ENCODE measurements at places on chromosomes 4 and X. TPM values are rescaled to one million over a fixed set of nuclear protein-coding genes. Genes with fewer than 3 reads are reported as not detected.

Gene AMBN
- not detected for total RNA-seq

DNA sequence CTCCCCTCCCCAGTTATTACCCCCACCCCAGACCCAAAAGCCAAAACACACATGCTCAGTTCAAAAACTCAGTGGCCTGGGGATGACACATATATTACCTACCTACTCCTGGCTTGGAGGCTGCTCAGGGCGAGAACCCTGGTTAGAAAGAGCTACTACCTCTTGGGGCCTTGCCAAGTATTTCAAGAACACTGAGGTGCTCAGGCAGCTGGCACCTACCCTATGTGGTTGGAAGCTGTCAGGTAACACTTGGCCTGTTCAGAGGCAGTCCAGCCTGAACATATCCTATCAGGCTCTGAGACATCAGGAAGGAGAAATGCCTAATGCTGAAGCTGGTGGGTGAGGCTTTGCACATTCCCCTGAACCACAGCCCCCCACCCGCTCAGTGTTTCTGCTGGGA lies 4.9 kb downstream of the BCAP31 start:
- H3K27me3 ChIP-seq: no peaks in the 10 kb centered on the region
- H3K27ac ChIP-seq: peak overlapping the region; percentile 6
- no peak for DNase-seq
- H3K4me1 ChIP-seq: peaks cover 8% of the 10 kb centered on the region
- peaks cover 14% of the 10 kb centered on the region for H3K36me3 ChIP-seq

DNA sequence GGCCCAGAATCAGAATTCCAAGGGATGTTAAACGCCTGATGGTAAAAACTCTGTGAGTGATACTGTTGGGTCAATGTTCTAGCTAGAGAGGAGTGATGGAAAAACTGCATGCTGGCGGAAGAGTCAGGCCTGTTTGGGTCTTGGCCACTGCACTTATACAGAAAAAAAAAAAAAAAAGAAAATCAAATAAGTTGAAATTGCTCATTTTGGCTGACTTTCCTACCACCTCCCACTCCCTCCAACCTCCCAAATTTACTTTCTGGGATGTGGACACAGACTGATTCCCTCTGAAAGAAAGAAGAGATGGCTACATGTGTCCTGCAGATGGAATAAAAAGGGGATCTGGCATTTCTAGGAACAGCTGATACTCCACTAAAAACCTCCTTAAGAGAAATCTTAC lies 234.1 kb upstream of the GIMD1 start:
- no peak overlapping the region for H3K27ac ChIP-seq
- no peak for DNase-seq
- no peak overlapping the region for H3K4me3 ChIP-seq
- H3K4me1 ChIP-seq: no peaks in the 10 kb centered on the region

Gene P2RY8
- total RNA-seq: 2.8 TPM

Gene ARMCX1
- total RNA-seq: 50.9 TPM

Gene PAK3
- 1.1 TPM for total RNA-seq

Gene FREM3
- total RNA-seq: 0.12 TPM

DNA sequence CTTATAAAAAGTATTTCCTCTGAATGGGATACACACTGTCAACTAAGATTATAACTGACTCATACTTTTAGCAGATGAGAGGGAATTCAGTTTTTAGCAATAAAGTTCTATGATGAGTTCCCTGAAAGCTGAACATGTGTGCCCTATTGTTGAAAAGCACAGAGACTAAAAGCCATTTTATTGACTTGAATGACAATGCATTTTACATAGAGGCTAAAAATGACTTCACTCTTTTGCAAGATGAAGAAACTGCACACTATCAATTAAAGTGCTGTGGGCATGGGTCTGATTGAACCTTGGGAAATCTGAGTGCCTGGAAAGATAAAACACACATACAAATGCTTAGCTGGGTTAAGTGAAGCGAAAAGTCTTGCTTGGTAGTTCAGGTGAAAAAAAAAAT lies 633.4 kb downstream of the PDHA2 start:
- no peaks in the 10 kb centered on the region for H3K36me3 ChIP-seq
- DNase-seq: no peak
- H3K4me3 ChIP-seq: no peak overlapping the region
- H3K27me3 ChIP-seq: no peaks in the 10 kb centered on the region
- no peak overlapping the region for H3K27ac ChIP-seq
- no peaks in the 10 kb centered on the region for H3K4me1 ChIP-seq

Gene NSG1
- total RNA-seq: 2.4 TPM

GRCh38 chrX:20680998-20681397 lies 414.3 kb upstream of the RPS6KA3 start:
- no peaks in the 10 kb centered on the region for H3K27me3 ChIP-seq
- H3K4me3 ChIP-seq: no peak overlapping the region
- DNase-seq: no peak

Gene DKK2
- total RNA-seq: 16.1 TPM

GRCh38 chr4:127505203-127505602 lies 127.6 kb upstream of the INTU start:
- no peaks in the 10 kb centered on the region for H3K36me3 ChIP-seq
- DNase-seq: peak; percentile 95
- no peaks in the 10 kb centered on the region for H3K27me3 ChIP-seq
- H3K27ac ChIP-seq: no peak overlapping the region
- no peak overlapping the region for H3K4me3 ChIP-seq

- H3K36me3 ChIP-seq: no peaks in the 10 kb centered on the region
- peaks cover 19% of the 10 kb centered on the region for H3K27me3 ChIP-seq
- no peak overlapping the region for H3K4me3 ChIP-seq
- no peak for DNase-seq
- H3K27ac ChIP-seq: no peak overlapping the region
Observed at GRCh38 chrX:111581086-111581485, 69.6 kb downstream of the SERTM2 start.

- no peaks in the 10 kb centered on the region for H3K36me3 ChIP-seq
- no peak overlapping the region for H3K27ac ChIP-seq
Observed at GRCh38 chrX:17922303-17922702, 61.2 kb upstream of the RAI2 start.

GRCh38 chr4:83331956-83332355 lies 2.7 kb downstream of the HPSE start:
- peaks cover 6% of the 10 kb centered on the region for H3K27me3 ChIP-seq
- no peaks in the 10 kb centered on the region for H3K36me3 ChIP-seq
- H3K27ac ChIP-seq: no peak overlapping the region
- peaks cover 3% of the 10 kb centered on the region for H3K4me1 ChIP-seq
- no peak for DNase-seq

DNA sequence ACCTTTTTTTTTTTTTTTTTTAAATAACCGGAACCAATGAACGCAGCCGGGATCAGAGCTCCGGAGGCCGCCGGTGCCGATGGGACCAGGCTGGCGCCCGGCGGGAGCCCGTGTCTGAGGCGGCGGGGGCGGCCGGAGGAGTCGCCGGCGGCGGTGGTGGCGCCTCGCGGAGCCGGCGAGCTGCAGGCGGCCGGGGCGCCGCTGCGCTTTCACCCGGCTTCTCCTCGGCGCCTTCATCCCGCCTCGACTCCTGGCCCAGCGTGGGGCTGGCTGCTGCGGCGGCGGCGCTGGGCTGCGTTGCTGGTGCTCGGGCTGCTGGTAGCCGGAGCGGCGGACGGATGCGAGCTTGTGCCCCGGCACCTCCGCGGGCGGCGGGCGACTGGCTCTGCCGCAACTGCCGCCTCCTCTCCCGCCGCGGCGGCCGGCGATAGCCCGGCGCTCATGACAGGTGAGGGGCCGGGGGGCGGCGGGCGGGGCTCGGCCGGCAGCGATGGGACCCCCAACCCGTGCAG lies 337 bp downstream of the STIM2 start:
- H3K4me3 ChIP-seq: peak overlapping the region; percentile 88
- no peaks in the 10 kb centered on the region for H3K4me1 ChIP-seq
- H3K27me3 ChIP-seq: no peaks in the 10 kb centered on the region

Gene SLC2A9
- total RNA-seq: 18.6 TPM

GRCh38 chrX:54950730-54951375 lies 30.2 kb downstream of the TRO start:
- H3K4me1 ChIP-seq: no peaks in the 10 kb centered on the region
- no peak for DNase-seq
- no peak overlapping the region for H3K4me3 ChIP-seq
- no peaks in the 10 kb centered on the region for H3K27me3 ChIP-seq

DNA sequence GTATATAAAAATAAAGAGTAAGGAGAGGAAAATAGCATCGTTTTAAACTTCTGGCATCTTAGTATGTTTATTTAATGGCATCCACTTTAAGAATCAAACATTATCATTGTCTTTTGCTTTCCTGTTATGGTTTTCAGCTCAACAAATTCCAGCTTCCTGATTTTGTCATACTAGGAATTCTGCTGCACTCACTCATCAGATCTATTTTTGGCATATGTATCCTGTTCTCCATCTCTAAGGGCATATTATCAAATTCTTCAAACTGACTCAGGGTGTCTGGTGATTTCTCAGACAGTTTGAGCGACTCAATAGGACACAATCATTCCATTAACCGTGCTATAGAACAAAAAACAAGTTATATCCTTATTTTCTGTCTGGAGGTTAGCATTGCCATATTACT lies 248.5 kb upstream of the DIAPH2 start:
- H3K4me3 ChIP-seq: no peak overlapping the region
- H3K36me3 ChIP-seq: no peaks in the 10 kb centered on the region
- peaks cover 5% of the 10 kb centered on the region for H3K4me1 ChIP-seq
- peaks cover 8% of the 10 kb centered on the region for H3K27me3 ChIP-seq
- DNase-seq: no peak

Gene SERTM2
- not detected for total RNA-seq

Gene ADH1B
- 364 TPM for total RNA-seq

Gene FRMD7
- total RNA-seq: not detected

DNA sequence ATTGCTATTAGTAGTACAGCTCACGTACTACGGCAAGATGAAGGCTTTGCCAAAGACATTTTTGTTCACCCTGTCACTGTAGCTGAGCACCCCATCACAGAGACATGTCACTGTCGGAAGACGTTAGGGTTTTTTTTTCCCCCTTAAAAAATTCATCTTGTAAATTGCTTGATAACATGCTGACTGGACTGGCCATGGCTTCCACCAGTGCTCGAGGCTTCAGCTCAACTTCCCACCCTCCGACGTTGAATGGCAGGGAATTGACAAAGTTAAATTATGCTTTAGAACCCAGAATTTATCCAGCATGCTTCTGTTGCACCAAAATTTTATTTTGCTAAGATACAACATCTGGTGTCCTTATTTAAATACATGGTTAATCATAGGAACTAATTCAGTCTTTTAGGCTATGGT lies 707 bp upstream of the OTUD4 start:
- no peak for DNase-seq
- no peaks in the 10 kb centered on the region for H3K27me3 ChIP-seq
- H3K4me1 ChIP-seq: peaks cover 12% of the 10 kb centered on the region
- H3K36me3 ChIP-seq: no peaks in the 10 kb centered on the region
- peak overlapping the region; percentile 97 for H3K27ac ChIP-seq

Gene RHOXF1
- not detected for total RNA-seq

GRCh38 chr4:87019246-87019791 lies 84.5 kb downstream of the AFF1 start:
- H3K4me3 ChIP-seq: no peak overlapping the region
- H3K27me3 ChIP-seq: no peaks in the 10 kb centered on the region
- H3K4me1 ChIP-seq: peaks cover 29% of the 10 kb centered on the region

DNA sequence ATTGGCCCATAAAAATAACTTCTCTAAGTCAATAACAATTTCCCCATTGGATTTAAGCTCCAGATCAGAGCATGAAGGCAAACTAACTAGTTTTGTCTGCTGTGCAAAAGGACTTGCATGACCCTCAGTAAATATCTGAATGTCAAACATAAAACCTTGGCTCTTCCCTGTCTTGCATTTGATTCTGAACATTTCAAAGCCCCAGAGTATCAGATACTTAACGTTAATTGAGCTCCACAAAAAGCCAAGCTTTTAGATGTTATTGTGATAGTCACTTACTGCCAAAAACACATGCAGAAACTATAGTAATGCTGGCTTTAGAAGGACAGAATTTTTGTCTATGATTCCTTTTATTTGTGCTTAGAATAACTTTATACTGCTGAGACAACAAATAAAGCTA lies 664.2 kb downstream of the ADGRL3 start:
- H3K27ac ChIP-seq: no peak overlapping the region
- no peak overlapping the region for H3K4me3 ChIP-seq
- H3K4me1 ChIP-seq: no peaks in the 10 kb centered on the region
- no peaks in the 10 kb centered on the region for H3K36me3 ChIP-seq

GRCh38 chr4:3221184-3221494 lies 27.8 kb upstream of the MSANTD1 start:
- H3K27ac ChIP-seq: no peak overlapping the region
- DNase-seq: no peak
- no peaks in the 10 kb centered on the region for H3K27me3 ChIP-seq
- peaks cover 53% of the 10 kb centered on the region for H3K36me3 ChIP-seq
- H3K4me3 ChIP-seq: no peak overlapping the region

DNA sequence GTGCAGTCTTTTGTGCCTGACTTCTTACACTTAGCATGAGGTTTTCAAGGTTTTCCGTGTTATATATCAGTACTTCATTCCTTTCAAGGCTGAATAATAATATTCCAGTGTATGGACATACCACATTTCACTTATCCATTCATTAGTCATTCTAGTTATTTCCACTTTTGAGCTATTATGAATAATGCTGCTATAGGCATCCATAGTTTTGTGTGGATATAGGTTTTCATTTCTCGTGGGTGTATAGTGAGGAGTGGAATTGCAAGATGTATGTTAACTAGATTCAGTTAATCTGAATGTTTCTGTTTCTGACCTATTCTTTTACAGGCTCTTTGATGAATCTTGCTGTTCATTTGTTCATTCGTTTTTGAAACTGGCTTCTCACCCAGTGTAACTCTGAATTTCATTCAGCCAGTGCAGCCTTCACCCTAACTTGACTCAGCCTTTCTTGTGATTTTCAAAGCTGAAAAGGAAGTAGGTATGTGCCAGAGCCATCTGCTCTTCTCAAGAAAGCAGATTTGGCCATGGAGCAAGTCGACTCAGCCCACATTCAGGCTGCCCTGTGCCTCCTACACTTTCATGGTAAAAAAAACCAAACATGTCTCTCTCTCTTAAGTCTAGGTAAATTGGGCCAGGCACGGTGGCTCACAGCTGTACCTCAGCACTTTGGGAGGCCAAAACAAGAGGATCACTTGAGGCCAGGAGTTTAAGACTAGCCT lies 56.3 kb upstream of the NOCT start:
- H3K36me3 ChIP-seq: no peaks in the 10 kb centered on the region
- H3K27me3 ChIP-seq: no peaks in the 10 kb centered on the region
- DNase-seq: no peak
- no peak overlapping the region for H3K27ac ChIP-seq

GRCh38 chrX:74232859-74233258 lies 71.1 kb upstream of the ZCCHC13 start:
- no peak overlapping the region for H3K27ac ChIP-seq
- no peak overlapping the region for H3K4me3 ChIP-seq
- H3K27me3 ChIP-seq: peaks cover 9% of the 10 kb centered on the region
- DNase-seq: peak; percentile 17
- H3K36me3 ChIP-seq: no peaks in the 10 kb centered on the region

DNA sequence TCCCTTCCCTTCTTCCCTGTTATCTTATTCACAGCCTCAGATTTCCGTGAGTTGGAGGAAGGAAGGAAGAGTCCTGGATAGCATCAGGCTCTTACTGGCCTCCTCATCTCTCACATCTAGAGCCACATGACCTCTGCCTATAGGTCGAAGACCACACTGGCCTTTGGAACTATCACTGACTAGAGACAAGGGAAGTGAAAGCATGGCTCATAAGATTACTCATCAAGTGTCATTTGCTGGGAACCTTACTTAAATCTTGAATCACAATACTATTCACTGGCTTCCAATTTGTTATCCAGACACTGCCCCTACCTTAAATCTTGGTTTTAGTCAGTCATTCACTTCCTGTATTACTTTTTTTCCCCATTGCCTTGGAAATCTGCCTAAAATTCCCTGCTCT lies 61.6 kb upstream of the MTMR8 start:
- H3K27me3 ChIP-seq: no peaks in the 10 kb centered on the region
- H3K4me1 ChIP-seq: no peaks in the 10 kb centered on the region
- no peaks in the 10 kb centered on the region for H3K36me3 ChIP-seq
- H3K27ac ChIP-seq: no peak overlapping the region

Gene NPFFR2
- total RNA-seq: not detected

All from lung (tissue), 17 donors.